Stimulated activated CD4-positive, alpha-beta T cell treated with anti-CD3 and anti-CD28 coated beads, Interleukin-15, amount 100 ng/mL, for 48 hours (primary cell): ENCODE measurements at places on chromosomes 13 and 19.

GRCh38 chr19:18216789-18217188, 9.4 kb downstream of the PDE4C start:
- DNase-seq, result no peak

GRCh38 chr19:51258165-51259160, 7.6 kb downstream of the SIGLECL1 start:
- no peak for DNase-seq

DNA sequence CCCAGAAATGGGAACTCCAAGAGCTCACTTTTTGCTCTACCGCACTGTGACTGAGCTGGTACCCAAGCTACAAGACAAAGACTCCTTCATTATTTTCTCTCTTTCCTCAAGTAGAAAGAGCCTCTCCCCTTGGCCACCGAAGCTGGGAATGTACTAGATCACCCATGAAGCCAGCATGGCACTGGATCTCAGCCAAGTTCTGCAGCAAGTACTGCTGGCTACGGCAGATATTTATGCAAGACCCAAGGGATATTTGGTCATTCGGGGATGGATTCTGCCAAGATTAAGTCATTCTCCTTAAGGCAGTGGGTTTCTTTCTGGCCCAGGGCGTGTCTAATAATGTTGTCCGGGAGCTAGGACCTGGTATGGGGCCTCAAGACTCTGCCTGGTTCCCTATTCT, 633.5 kb downstream of the SLITRK1 start:
- no peak for DNase-seq

GRCh38 chr19:33089010-33089409, 8.0 kb downstream of the GPATCH1 start:
- DNase-seq, result no peak

- DNase-seq, result no peak
Measured at GRCh38 chr13:28026508-28026907, 38.0 kb upstream of the URAD start.

DNA sequence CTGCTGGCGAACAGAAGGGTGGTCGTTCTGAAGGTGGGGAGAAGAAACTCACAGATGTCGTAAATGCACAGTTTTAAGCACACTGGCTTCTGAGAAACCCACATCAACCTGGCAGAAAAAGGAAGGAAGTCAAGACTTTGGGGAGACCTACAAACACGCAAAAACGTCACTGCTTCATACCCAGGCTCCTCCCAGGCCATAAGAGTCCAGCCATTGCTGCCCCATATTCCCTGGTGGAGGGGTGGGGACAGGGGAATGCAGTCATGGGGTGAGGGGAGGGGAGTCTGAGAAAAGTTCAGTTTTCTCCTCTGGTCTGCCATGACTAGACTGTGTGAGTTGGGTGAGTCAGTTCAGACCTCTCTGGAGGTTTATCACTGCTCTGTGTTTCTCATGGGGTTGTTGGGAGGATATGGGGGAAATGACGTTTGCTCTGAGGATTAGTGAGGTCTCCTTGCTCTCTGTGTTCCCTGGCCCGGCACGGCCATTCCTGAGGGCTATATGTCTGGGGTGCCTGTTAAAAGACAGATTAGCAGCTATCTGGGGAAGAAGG, 139.0 kb downstream of the FLT1 start:
- DNase-seq, result no peak

DNA sequence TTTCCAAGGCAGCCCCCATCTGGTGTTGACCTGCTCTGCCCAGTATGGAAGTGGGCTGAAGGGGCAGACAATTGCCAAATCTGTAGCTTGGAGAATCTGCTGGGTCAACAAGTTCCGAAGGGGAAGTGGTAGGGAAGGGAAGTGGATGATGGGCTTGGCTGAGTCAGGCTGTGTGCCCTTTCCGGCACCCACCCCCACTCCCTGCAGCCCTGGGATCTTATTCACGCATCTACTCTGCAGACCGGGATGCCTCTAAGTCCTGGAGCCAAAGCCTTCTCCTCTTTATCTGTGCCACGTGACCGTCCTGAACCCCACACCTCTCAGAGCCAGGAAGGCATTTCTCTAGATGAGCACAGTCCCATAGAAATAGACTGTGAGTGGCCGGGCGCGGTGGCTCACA, 7.5 kb upstream of the C5AR2 start:
- no peak for DNase-seq

GRCh38 chr13:53921473-53921872, 892.9 kb downstream of the OLFM4 start:
- no peak for DNase-seq

DNA sequence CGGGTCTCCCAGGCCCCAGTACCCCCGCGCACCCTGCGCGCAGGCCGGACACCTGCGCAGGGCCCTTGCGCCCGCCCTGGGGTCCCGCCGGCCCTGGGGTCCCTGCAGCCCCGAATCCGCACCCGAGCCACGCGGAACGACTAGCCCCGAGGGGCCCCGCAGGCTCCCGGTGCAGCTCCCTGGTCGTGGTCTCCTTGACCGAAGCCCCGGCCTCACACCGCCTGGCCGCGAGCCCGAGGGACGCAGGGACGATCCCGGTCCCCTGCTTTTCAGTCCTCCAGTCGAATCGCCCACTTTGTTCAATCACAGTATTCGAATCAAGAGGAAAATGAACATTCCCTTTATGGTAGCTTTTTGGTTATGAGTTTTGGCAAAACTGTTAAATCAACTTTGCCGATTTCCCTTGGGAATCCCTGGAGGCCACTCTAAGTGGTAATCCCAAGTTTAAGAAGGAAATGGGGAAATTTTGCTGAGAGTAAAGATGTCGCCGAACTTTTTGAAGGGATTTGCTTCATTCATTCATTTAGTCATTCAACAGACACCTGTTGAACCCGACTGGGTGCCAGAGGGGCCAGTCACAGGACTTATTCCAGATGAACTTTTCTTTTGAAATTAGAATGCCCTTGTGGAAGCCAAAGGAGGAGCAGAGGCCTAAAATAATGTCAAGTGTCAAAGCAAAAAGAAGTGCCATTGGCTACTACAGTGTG, 75.0 kb downstream of the ZIC5 start:
- no peak for DNase-seq

DNA sequence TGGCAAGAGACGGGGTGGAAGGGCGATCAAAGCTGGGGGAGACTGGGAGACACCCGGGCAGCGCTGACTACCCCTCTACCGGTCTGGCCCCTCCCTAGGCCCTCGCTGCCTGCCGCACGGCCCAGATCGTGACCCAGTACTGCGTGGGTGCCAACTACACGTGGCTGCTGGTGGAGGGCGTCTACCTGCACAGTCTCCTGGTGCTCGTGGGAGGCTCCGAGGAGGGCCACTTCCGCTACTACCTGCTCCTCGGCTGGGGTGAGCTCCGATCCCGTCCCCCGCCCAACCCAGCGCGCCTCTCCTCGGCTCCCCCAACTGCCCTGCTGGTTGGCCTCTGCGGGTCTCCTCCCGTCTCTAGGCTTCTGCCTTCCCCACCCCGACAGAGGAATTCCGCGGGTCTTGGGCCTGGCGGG, 8.8 kb downstream of the GIPR start:
- DNase-seq, result no peak

- DNase-seq, result no peak
Measured at GRCh38 chr13:75468098-75468497, 13.9 kb downstream of the TBC1D4 start.

DNA sequence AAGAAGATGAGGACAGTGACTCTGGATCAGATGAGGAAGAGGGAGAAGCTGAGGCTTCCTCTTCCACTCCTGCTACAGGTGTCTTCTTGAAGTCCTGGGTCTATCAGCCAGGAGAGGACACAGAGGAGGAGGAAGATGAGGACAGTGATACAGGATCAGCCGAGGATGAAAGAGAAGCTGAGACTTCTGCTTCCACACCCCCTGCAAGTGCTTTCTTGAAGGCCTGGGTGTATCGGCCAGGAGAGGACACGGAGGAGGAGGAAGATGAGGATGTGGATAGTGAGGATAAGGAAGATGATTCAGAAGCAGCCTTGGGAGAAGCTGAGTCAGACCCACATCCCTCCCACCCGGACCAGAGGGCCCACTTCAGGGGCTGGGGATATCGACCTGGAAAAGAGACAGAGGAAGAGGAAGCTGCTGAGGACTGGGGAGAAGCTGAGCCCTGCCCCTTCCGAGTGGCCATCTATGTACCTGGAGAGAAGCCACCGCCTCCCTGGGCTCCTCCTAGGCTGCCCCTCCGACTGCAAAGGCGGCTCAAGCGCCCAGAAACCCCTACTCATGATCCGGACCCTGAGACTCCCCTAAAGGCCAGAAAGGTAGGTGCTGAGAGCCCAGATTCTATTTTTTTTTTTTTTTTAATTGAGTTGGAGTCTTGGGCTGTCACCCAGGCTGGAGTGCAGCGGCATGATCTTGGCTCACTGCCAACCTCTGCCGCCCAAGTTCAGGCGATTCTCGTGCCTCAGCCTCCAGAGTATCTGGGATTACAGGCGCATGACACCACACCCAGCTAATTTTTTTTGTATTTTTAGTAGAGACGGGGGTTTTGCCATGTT, 2.3 kb downstream of the PPP1R15A start:
- DNase-seq, result no peak

DNA sequence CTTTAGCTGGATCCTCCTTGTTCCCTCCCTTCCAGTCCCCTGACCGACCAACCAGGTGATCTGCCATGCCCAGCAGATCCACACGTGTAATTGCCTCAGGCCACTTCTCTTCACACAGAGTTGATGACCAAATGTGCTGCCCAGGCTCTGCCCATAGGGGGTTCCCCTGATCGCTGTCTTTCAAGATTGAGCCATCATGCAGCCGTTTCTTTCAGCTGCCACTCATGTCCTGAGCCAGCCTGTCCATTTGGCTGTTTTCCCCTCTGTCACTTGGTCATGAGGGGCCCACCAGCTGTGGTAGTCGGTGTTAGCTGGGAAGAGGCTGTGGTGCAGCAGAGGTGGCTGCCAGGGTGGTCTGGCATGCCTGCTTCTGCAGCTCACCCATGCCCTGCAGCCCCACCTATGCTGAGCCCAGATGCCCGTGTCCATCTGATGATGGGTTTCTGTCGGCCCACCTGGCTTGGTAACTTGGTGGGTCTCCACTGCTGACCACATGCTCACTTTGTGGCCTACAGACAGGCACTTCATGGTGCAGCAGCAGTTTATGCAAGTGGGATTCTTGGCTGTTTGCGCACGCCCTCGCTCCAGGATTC, 35.6 kb upstream of the GPR183 start:
- DNase-seq, result no peak

GRCh38 chr19:56104423-56104822, 16.7 kb downstream of the ZNF787 start:
- DNase-seq, result no peak

GRCh38 chr13:34555988-34556387, 386.1 kb upstream of the NBEA start:
- no peak for DNase-seq

- DNase-seq, result no peak
Measured at GRCh38 chr13:73140801-73141200, 82.0 kb downstream of the KLF5 start.

DNA sequence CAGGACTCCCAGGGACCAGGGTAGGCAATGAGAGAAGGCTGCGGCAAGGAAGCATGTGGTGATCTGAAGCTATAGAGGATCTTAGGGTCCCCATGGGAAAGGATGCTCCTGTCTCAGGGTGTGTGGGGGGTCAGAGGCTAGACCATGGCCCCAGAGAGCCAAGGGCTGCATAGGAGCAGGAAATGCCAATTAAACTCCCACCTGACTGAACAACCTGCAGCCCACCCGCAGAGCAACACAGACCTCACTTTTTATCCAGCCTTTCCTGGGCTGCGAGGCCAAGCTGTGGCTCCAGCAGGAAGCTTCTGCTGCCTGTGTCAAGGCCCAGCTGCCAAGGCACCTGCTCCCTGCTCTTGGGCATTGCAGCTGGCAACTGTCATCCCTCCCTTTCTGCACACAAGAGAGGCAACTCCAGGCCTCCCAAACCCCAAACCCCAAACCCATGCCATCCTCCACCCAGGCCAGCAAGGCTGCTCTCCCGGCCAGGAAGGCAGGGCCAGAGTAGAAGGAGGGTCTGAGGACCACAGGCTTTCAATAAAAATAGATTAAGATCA, 290.1 kb downstream of the FOXO1 start:
- no peak for DNase-seq

DNA sequence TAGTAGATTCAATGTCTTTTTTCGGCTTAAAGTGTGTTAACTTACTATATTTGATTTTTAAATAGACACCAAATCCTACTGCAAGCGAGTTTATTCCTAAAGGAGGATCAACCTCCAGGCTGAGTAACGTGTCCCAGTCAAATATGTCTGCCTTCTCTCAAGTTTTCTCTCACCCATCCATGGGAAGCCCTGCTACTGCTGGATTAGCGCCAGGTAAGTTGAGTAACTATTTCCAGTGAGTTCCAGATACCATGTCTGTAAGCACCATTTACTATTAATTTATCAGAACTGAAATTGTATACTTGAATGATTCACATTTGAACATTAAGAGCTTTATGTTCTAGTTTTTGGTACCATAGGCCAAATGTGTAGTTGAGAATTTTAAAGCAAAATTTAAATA, 81.8 kb downstream of the PAN3 start:
- DNase-seq, result no peak

DNA sequence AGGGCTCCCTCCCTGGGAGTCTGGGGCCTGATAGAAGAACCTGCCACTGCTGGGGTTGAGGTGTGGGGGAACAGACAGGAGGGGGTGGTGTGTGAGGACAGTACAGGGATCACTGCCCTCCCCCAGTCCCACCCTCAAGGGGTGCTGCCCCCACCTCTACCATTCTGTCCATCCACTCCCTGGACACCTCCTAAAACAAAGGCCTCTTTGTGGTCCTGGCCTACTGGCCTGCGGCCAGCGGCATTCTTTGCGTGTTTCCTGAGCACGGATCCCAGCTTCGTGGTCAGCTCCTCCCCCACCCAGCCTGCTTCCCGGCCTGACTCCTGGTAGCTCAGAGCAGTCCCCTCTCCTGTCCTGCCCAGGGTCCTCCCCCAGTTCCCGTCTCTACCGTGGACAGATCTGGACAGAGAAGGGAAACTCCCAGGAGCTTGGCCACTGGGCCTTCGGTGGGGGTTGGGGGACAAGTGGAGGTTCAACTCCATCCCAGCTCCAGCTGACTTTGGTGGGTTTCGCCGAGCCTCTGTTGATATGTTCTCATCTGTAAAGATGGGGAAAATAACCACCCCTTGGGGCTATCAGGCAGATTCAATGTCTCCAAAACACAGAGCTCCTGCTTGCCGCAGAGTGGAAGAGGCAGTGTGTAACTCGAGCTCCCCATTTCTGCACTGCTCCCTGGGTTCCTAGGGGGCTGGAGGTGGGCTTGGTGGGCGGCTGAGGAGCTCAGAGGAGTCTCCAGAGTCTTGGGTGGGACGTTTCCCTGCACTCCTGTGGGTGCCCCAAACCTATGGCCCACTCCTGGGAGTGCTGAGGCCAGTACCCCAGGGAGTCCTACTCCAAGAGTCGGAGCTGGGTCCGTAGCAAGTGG, 48.7 kb downstream of the LYL1 start:
- no peak for DNase-seq

- DNase-seq, result no peak
Measured at GRCh38 chr13:49093376-49093775, 117.7 kb downstream of the FNDC3A start.

GRCh38 chr19:50869479-50869878, 3.8 kb upstream of the KLK2 start:
- no peak for DNase-seq

DNA sequence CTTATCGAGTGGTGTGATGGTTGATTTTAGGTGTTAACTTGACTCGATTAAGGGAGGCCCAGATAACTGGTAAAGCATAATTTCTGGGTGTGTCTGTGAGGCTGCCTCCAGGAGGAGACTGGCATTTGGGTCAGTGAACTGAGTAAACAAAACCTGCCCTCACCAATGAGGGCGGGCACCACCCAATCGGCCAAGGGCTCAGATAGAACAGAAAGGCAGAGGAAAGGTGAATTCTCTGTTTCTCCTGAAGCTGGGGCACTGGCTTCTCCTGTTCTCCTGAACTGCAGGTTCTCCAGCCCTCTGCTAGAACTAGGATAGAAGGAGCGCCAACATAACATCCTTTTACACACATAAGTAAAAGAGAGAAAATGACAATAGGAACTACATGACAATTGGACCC, 35.1 kb downstream of the ESD start:
- DNase-seq, result no peak
